ENCODE measurements at places on chromosomes 16 and 17.

DNA sequence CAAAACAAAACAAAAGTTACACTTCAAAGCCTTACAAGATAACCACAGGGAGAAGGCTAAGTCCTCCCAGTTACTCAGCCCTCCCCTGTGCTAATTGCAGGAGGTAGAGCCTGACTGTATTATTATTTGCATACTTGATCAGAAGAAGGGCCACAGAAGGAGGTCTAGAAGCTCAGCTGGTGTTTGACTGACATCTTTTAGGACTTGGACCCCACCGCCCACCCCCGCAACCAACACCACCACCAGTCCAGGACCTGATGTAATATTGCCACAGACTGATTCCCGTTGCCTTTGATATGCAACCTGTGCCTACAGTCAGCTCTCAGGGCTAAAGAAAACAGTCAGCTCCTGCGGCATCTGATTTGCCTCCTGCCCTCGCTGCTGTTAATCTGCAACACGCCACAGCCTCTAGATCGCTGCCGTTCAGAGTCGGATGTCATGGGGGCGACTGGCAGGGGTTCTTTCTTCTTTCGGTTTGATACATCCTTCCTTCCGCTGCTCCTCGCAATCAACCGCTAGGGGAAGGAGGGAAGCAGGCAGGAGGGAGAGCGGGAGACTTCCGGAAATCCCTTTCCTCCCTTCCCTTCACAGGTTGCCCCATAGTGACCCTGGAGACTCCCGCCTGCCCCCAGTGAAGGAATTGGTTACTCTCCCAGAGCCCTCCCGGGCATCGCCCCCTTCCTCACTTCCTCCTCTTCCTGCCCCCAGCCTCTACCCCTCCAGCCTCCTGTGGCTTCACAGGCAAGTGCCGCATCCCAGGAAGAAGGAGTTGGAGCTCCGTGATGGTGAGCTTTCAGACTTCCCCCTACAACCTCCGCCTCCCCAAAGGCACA, 90.5 kb upstream of the SOX9 start:
- peak; percentile 33 for DNase-seq

DNA sequence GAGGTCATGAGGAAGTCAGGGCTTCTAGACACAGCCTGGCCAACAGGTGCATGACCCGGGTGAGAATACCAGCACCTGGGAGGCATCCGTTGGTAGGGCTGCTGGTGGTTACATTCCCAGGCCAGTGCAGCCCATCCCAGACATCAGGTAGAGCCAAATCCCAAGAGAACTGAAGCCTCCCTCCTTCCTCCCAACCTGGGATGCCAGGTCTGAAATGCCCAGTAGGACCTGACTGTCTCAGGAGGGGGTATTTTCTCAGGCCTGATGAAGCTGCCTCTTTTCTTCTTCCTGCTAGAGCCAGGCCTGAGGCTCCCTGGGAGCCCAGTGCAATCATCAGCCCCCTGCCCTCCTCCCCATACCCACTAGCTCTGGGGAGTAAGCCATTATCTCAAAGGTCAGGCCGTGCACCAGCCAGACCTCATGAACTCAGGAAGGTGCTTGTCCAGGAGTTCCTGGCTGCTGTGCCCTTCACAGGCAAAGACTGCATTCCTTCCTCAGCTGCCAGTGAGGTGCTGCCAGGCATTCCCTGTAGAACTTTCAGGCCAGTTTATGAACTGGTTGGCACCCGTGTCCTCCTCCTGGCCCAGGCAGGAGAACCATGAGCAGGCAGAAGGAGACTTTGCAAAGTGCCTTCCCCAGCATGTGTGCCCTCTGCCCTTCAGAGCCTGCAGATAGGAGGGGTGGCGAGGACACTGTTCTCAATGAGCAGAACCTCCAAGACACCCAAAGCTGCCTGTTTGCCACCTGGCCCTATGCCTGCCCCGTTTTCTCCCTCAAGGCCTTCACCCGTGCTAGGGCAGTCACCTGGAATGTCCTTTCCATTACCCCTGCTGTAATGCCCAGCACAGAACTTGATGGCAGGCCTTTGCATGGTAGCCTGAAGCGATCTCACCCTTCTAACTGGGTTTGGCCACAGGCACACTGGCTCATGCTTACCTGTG, 7.6 kb downstream of the TBX2 start:
- DNase-seq, result no peak

DNA sequence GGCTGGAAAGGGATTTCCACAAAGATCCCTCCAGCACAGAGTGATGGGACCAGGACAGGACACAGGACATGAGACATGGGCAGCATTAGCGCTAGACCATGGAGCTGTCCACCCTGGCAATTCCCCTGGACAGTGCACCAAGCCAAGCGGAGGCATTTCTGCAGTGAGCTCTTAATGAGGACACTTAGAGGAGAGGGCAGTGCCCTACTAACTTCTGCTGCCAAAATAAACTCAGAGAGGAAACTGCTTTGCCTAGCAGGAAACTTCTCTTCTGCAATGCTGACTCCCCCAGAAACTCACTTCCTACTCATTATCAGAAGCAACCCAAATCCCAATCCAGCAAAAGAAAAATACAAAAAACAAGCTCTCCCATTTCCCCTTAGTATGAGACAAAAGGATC, 119.2 kb downstream of the HS3ST2 start:
- DNase-seq, result no peak

- no peak for DNase-seq
Observed at GRCh38 chr17:57046749-57047148, 38.3 kb upstream of the AKAP1 start.

DNA sequence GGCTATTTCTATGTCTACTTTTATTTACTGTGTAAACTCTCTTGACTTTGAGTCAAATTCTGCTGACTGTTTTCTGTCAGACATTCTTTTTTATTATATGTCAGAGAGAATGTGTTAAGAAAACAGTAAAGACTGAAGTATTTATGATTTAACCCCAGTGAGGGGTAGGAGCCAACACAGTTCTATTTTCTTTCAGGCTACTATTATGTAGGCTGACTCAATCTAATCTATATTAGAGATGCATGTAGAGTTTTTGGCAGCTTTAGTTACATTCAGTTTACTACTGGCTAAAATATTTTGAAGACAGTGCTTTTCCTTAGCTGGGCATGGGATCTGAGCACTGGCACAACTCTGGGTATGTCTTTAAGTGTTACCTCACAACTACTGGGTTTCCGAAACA, 1108.0 kb downstream of the CDH11 start:
- DNase-seq, result no peak

GRCh38 chr16:13999895-14000425, 71.2 kb upstream of the MRTFB start:
- no peak for DNase-seq

DNA sequence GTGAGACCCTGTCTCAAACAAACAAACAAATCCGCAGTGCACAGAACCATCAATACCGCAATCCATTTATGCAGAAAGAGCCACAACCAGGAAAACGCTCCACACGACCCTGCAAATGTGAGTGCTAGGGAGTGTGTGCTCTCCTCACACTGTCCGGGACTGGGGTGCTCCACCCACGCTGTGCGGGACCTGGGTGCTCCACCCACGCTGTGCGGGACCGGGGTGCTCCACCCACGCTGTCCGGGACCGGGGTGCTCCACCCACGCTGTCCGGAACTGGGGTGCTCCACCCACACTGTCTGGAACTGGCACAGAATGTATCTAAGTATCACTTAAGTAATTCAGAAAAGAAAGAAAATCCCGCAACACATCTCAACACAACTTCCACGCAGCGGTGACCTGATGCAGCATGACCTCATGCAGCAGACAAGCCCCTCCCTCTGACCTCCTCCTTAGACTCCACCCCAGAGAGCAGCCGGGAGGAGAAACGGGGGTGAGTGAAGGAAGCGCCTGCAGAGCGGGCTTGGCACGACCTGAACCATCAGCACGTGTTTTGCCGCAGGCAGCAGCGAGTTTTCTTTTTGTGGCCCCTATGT, 38.5 kb downstream of the ZNF276 start:
- no peak for DNase-seq

- no peak for DNase-seq
Observed at GRCh38 chr16:88686062-88686438, 257 bp downstream of the SNAI3 start.

DNA sequence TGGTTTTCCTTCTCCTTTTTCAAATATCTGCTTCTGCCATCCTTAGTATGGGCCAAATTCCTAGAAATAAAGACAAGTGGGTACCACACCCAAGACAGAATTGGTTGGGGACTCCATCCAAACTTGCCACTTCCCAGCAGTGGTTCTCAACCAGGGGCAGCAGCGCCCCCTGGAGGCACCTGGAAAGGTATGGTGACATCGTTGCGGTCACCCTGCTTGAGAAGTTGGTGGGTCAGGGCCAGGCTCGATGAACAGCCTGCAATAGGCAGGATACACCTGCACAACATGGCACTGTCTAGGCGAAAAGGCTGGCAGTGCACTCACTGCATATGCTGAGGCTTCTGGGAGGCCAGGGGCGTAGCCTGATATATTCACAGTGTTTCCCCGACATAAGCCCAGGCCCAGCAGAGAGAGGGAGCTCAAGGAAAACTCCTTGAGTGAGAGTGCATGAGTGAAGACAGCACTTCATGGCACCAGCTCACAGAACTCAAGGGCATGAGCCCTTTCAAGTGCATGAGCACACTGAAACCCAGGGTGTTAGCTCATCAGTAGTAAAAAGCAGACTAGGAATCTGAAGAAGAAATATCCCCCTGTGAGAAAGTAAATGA, 57.7 kb downstream of the CMC2 start:
- no peak for DNase-seq

DNA sequence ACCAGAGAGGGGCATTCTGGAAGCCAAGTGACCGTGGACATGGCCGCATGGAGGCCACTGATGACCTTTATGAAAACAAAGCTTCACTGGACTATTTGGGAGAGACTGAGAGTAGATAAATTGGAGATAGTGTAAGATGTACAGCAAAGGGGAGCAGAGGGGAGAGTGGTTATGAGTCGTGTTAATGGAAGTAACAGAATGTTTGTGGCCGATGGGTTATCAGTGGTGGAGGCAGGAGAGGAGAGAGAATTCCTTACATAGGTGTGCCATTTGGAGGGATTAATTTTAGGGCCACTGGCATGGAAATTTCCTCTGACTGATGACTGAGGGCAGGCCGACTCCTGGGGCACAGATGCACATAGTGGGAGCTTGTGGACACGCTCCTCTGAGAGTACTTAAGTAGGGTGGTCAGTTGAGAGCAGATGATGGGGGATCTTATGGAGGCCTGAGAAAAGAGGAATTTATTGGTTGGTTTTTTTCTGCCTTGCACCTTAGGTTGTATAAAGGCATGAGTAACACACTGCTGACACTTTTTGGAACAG, 19.2 kb downstream of the PRPSAP2 start:
- DNase-seq, result no peak

- no peak for DNase-seq
Observed at GRCh38 chr17:43403846-43404245, 5.1 kb downstream of the ARL4D start.

DNA sequence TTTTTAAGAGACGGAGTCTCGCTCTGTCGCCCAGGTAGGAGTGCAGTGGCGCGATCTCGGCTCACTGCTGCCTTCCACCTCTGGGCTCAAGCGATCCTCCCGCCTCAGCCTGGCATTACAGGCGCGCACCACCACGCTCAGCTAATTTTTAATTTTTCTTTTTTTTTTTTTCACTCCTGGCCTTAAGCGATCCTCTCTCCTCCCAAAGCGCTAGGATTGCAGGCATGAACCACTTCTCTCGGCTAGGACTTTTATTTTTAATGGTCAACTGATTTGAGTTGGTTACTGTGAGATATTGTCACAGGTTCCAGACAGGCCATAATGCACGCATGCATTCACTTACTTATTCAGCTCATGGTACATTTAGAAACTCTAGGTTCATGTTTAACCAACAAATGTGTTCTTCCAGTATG, 888 bp downstream of the PIGW start:
- DNase-seq, result no peak

GRCh38 chr17:561116-561515, 153.5 kb downstream of the VPS53 start:
- DNase-seq, result no peak

- no peak for DNase-seq
Observed at GRCh38 chr17:75476271-75476671, 19.8 kb downstream of the TMEM94 start.

DNA sequence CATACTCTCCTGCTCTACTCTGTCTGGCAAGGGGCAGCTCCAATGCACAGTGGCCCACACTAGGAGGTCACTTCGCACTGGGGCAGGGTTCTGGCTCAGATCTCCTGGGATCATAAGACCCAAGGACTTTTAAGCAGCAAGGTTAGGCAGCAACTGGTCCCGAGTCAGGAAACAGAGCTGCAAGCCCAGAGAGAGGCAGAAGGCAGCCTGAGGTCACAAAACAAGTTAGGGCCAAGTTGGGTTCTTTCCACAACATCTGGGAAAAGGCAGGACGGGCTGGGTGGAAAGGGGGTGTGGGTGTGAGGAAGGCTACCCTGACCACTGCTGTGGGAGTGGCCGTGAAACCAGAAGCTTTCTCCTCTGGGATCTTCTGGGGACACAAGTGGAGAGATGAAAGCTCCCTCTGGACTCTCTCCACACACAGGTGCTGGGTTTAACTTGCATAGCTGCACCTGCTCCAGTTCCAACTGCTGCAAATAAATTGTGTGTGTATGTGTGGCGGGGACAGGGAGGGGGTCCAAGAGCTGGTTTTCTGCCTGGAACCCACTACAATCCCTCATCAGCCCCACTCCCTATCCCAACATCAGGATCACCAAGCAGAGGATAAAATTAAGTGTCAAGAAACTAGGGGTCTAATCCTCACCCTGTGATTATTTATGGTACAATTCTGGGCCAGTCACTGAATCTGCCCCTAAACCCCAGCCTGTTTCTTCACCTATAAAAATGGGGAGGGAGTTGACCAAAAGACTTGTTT, 8.0 kb upstream of the TSPOAP1 start:
- no peak for DNase-seq

Data from fibroblast of the conjunctiva (primary cell).